ENCODE measurements at places on chromosomes 5 and 9. TPM values are rescaled to one million over a fixed set of nuclear protein-coding genes. Genes with fewer than 3 reads are reported as not detected.

ANP32B gene
- 152 TPM for total RNA-seq

C9 gene
- total RNA-seq = not detected

SPINK13 gene
- not detected for total RNA-seq

GTF2H2 gene
- total RNA-seq = 17.9 TPM

IFNK gene
- total RNA-seq = not detected

CCNJL gene
- not detected for total RNA-seq

WDR31 gene
- 0.84 TPM for total RNA-seq

SLCO6A1 gene
- not detected for total RNA-seq

C7 gene
- not detected for total RNA-seq

SPARC gene
- 5,560 TPM for total RNA-seq

PCDHB11 gene
- total RNA-seq = 0.30 TPM

NR2F1 gene
- total RNA-seq = 21.1 TPM

AIF1L gene
- 0.37 TPM for total RNA-seq

PCDHB8 gene
- 0.79 TPM for total RNA-seq

TMEM171 gene
- 1.9 TPM for total RNA-seq

PCDHA13 gene
- total RNA-seq = not detected
